ENCODE measurements at places on chromosomes 3 and 15.

DNA sequence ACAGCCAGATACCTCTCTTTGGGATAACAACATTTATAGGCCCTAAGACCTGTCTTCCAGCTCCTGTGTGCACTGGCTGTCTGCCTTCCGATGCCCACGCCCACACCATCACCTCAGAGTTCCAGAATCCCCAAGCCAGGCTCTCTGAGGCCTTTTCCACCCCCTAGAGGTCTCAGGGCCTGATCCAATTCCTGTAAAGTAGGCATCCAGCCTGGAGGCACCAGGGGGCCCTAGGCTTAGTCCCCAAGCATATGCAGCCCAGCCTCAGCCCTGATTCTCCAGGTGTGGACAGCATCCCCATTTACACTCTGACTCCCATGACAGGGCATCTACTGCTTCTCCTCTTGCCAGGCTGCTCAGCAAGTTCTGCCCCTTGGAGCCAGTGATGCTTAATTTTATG is 72.7 kb upstream of the CORO2B start:
- DNase-seq = no peak

- no peak for DNase-seq
These were observed 581.4 kb downstream of the MECOM start for GRCh38 chr3:169082076-169082475.

DNA sequence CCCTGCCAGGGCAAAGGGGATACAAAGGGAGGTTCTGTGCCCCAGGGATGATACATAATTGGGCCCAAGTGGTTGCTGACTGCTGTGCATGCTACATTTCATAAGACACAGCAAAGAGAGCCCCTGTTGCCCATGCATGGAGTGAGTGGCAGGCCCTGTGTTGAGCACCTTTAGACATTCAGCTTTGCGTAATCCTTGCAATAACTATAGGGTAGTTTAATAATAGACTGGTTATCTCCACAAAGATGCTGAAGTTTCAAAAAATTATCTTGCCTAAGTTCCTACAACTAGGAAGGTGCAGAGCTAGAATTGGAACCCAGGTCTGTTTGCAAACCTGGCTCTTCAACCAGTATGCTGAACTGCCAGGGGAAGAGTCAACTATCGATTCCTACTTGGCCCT is 1.7 kb upstream of the OGG1 start:
- DNase-seq = no peak

- no peak for DNase-seq
These were observed 69.6 kb downstream of the NCEH1 start for GRCh38 chr3:172641291-172641690.

DNA sequence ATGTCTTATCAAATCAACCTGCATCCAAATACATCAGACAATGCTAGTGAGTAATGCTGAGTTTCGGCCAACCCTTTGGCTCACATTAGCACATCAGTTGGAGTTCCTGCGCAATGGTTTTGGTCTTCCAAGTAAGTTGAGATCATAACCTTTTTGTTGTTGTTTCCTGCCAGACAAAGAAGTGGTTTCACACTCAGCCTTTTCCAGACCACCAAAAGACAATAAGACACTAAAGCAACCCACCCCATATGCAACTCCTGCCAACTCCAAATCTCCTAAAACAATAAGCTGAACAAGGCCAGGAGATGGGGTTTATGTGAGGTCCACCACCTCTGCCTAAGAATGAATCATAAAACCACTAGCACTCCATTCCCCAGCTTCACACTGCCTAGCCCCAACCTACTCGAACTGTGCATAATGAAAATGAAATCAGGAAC is 177.0 kb downstream of the ERC2 start:
- DNase-seq = no peak

DNA sequence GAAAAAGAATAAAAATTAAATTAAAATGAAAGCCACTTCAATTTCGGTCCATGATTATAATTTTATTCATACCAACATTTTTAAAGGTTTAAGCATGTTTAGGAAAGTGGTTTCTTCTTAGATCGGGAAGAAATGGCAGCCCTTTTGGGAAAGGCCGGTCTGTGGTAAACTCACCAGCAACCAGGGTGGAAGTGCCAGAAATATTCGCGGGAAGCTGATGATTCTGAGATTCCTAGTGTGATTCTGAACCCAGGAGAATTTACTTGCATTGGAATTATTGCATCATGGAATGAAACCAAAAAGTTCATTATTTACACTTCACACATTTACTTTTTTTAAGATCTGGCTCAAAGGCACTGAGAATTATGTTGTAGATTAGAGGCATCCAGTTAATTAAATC is 97.2 kb upstream of the CCNL1 start:
- no peak for DNase-seq

DNA sequence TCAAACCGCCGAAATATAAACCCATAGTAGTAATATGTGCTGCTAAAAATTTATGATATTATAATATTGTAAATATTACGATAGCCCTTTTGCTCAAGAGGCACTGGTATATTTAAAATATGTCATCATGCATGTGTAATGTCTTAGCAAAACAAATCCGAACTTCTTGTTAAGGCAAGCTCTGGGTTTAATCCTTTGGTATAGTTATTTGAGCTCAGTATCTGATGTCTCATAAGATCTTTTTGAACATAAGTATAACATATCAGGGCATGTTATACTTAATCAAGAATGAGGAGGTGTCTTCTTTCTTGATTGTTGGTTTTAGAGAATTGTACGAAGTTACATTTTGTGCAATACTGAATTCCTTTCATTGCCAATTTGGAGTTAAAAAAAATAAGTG is 154.1 kb upstream of the CBLB start:
- DNase-seq = no peak

- DNase-seq = no peak
These were observed 217.8 kb downstream of the SHQ1 start for GRCh38 chr3:72630327-72630968.

DNA sequence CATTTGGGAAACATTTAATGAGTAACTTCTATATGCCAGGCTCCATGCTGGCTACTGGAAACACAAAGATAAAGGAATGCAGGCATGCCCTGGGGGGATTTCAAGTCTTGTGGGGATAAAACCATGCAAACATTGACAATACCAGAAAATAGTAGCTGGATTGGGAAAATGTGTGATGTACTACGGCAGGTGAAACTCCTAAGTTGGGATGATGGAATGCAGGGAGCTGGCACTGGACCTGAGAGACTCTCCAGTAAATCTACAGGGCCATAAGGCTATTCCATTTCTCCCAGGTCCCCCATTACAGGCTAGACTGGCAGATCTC is 68.2 kb upstream of the NTRK3 start:
- DNase-seq = no peak

DNA sequence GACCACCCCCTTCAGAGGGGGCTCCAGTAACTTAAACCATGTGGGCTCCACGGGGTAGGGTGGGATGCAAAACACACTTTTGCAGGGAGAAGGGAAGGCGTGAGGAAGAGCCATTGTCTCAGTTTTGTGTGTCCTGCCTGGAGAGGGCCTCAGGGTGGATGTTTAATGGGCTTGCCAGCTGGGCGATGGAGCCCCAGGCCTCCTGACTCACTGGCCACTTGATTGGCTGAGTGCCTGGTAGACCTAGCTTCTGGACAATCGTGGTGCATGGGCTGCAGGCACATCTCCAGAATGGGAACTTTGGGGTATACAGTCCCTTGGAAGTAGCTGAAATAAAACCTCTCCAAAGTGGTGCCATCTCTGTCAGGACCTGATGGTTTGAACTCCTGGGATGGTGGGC is 118.3 kb upstream of the MRPS22 start:
- no peak for DNase-seq

DNA sequence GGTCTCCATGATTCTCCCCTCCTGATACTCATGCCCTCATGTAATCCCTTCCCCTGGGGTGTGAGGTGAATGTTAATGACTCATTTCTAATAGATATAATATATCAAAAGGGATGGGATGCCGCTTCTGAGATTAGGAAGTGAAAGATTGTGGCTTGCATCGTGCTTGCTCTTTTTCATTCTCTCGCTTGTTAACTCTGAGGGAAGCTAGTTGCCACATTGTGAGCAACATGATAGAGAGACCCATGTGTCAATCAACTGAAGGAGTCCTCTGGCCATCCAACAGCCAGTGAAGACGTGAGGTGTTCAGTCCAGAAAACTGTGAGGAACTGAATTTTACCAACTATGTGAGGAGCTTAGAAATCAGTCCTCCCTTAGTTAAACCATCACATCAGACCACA is 28.9 kb upstream of the DRD3 start:
- no peak for DNase-seq

DNA sequence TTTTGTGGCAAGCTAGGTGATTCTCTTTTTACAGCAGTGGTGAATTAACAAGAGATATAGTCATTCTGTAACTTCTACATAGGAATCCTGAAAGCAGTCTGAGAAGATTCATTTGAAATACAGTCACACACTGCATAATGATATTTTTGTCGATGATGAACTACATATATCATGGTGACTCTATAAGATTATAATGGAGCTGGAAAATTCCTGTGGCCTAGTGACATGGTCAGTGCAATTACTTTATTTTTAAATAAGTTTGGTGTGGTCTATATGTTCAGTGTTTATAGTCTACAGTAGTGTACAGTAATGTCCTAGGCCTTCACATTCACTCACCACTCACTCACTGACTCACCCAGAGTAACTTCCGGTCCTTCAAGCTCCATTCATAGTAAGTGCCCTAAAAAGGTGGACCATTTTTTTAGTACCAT is 511.4 kb upstream of the MCTP2 start:
- DNase-seq = no peak

DNA sequence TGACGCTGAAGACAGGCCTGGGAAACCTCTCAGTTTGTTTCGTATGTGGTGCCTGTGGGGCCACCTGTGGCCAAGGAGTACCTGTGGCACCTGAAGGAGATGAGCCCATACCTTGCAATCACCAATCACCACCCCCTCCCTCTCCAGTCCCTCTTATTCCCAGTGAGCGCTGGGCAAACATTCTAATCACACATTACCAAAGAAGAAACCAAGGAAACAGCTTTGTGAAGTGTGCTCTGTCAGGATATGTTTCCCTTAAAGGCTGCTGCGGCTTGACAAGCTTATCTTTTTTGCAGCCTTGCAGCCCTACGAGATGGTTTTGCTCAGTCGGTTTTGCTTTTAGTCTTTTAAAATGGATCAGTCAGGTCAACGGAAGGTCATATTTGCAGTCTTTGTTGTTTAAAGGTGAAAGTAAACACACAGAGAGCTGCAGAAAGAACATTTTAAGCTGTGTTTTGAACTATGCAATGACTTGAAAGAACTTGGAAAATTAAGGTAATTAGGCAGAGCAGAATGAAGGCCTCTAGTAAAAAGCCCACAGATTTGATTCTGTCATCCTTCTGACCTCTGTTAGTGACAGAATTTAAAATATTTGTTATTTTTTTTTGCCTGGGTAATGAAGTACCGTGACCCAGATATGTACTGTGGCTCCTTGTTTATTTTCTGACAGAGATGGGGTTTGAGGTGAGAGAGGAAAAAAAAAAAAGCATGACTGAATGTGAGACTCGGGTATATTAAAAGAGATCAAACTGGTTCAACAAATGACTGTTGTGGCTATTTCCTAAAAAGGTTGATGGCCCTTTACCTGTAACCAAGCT is 461.4 kb downstream of the NSUN3 start:
- no peak for DNase-seq

GRCh38 chr15:74259292-74259648 is 23.1 kb downstream of the CCDC33 start:
- no peak for DNase-seq

DNA sequence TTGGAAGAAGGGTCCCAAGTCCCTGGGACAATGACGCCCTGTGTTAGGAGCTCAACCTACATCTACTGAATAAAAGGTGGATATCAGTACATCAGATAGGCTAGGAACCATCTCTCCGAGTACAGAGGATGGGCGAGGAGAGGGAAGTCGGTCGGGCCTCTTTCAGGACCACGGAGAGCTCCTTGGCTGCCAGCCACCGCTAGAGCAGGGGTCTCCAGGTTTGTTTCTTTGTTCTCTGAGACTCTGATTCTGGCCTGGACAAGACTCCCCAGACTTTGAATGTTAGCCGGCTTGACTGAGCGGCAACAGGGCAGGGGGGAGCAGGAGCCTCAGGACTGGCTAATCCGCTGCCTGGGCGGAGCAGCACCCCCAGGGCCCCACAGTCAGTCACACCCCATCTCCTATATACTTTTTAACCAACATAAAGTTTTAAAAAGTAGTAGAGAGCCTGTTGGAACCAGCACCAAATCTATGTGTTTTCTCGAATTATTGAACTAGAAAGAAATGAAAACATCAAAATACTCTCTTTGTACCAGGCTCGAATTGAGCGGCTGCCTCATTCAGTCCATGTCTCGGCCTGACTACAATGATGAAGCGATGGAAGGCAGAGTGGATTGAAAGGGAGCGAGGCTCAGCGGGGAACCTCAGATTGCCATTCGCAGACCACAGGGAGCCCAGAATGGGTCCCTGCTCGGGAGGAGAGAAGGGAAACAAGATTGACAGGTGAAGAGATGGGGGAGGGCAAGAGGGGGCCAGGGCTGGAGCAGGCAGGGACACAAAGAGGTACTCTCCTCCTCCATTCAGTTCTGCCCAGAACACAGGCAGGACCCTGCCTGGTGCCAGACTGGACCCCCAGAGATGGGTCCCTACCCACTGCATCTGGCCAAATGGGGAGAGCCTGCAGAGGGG is 131.6 kb downstream of the TPRA1 start:
- no peak for DNase-seq

GRCh38 chr15:92817339-92817886 is 82.7 kb upstream of the CHD2 start:
- DNase-seq = no peak

DNA sequence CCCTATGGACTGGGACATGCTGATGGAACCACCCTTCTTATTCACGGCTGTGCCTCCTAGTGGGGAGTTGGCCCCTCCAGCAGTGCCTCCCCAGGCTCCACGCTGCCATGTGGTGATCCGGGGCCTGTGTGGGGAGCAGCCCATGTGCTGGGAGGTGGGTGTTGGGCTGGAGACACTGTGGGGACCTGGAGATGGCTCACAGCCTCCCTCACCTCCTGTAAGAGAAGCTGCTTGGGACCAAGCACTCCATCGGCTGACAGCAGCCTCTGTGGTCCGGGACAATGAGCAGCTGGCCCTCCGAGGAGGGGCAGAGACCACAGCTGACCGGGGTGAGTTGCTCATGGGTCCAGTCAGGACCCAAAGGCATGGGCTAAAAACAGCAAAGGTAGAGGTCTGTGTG is 9.1 kb downstream of the ALG3 start:
- no peak for DNase-seq

- peak; percentile 97 for DNase-seq
These were observed at the start of gene WDR5B for GRCh38 chr3:122415762-122416654. Gene WDR5B (minus strand): TSS chr3:122416062. CDS start chr3:122415528, 534 bp downstream.

- no peak for DNase-seq
These were observed 44.9 kb upstream of the KLHL25 start for GRCh38 chr15:85839643-85840042.

GRCh38 chr15:47717036-47717612 is at the start of gene SEMA6D:
Gene SEMA6D (plus strand): TSS chr15:47717505. CDS start chr15:47759799, 42,294 bp downstream.
- DNase-seq = no peak

- no peak for DNase-seq
These were observed 32.0 kb upstream of the INO80 start for GRCh38 chr15:41148065-41148464.

DNA sequence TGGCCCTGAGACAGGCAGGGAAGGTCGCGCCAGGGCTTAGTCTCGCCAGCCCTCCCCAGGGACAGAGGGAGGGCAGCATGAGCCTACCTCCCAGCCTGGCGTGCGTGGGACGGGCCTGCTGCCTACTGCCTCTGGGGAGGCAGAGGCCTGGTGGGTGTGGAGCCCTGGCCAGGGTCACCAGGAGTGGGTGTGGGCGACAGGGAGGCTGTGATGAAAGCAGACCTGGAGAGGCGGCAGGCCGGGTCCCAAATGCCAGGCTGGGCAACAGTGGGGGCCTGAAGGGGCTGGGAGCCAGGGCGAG is 33.1 kb downstream of the PLXNA1 start:
- no peak for DNase-seq

Measured in effector memory CD8-positive, alpha-beta T cell (primary cell).